Right forelimb (tissue), 1 donor: ENCODE measurements at places on chromosomes 3 and 15.

- no peak for DNase-seq
Measured at GRCh38 chr3:23038471-23038870, 164.7 kb upstream of the UBE2E2 start.

GRCh38 chr3:127158614-127159229, 34.2 kb upstream of the PRR23E start:
- DNase-seq: peak; percentile 58

- no peak for DNase-seq
Measured at GRCh38 chr3:186165331-186165730, 56.4 kb upstream of the ETV5 start.

- DNase-seq: no peak
Measured at GRCh38 chr15:44662478-44663409, 718 bp downstream of the SPG11 start.

DNA sequence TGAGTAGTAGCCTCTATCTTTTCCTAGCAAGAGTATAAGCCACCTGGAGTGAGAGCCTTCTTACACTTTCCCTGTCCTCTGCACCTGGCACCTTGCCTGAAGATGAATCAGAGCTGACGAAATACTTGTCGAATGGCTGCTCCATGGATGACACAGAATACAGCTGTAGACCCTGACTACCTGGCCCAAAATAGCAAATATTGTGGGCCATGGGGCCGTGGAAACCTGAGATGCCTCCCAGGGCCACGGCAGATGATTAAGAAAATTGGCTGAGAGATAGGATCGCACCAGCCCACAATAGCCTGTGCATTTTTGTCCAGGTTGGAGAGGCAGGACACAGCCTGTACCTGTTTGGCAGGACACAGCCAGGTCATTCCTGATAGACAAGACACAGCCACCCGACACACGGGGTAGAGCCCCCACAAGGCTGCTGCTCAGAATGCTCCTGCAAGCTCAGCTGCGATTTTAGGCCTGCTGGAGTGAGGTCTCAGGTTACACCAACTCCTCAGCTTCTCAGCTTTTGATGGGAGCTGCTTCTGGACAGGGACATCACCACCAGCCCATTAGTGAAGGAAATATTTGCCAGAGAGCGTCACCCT, 22.9 kb upstream of the TPM1 start:
- DNase-seq: no peak

- no peak for DNase-seq
Measured at GRCh38 chr3:66567077-66567476, 66.3 kb upstream of the LRIG1 start.

GRCh38 chr3:150490277-150490986, 55.9 kb downstream of the SERP1 start:
- DNase-seq: no peak

DNA sequence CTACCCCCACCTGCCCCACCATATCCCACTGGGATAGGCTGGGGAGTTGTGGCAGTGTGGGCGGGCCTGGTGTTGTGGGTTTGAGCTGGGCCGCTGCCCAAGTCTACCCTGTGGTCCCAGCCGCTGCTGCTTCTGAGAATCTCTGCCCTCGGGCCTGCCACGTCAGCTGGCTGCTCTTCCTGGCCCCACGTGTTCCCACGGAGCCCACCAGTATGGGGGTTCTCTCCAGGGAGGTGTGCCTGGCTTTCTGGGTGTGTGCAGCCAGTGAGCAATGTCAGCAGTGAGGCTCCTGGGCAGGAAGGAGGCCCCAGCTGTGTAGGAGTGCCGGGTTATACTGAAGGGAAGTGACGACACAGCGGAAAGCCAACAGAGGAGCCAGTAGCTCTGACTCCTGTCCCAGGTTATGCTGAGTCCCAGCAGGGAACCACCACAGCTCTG, 10.5 kb downstream of the GNAI2 start:
- no peak for DNase-seq

DNA sequence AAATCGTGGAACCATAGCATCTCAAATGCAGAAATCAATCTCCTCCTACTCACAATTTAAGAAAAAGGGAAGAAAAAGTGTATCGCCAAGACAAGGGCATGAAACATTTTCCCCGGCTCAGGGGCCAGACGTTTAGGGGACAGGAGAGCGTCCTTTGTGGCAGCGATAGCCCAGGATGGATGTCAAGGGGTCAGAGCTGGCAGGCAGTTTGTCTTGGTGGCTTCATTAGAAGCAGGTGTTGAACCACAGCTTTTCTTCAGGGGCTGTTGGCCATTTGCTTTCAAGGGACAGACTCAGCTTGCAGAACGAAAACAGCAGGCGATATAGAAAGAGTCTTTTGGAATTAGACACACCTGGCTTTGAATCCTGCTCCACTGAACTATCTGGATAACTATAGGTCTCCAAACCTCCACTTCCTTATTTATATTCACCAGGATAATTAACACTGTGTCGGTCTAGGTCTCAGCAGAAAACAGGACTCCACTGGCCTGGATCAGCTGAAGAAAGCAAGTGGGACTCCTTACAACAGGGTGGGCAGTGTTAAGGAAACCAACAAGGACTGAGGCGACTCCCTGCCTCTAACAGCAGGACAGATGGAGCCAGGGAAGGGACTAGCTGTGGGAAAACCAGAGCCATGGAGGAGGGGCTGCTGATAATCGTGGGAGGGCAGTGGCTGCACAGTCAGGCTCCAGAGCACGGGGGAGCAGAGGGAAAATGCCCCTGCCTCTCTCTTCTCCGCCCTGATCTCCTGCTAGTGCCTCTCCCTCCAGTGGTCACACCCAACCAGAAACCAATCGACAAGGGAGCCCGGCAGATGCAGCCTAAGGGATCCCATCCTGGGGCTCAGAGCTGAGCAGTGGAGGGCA, 123.6 kb downstream of the LIPC start:
- DNase-seq: no peak

DNA sequence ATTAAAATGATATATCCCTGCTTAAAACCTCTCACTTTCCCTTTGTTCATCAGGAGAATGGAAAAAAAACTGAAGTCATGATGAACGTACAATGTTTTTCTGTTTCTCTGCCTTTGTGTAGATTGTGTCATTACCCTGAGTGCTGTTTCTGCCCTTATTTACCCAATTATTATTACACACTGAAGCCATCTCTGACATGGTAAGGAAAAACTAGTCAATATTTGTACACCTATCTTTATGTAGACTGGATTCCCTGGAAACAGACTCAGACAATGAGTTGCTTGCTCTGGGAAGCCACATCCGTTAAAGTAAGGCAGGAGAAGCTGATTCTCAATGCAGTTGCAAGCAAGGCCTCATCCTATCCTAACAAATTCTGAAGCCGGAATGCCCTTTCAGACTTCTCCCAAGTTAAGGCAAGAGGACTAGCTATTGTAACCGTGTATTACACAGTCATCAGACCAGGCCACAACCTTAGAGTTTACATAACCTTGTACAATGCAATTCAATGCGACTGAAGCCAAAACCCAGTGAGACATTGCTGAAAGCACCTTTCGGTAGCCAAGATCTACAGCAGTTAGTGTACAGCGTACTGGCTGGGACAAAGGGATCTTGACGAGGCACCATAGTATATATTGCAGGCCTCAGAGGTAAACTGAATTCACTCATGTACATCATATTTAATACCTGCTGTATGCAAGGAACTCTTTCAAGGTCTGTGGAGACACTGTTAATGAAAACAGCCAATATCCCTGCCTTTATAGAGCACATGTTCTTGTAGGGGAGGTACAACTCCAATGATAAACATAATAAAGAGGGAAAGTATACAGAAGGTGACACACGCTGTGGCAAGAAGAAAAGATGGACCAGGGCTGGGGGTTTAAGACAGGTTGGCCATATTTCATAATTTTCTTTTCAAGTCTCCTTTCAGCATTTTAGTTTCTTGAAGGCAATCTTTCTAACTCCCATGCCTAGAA, 1040.8 kb upstream of the SEMA6D start:
- no peak for DNase-seq

DNA sequence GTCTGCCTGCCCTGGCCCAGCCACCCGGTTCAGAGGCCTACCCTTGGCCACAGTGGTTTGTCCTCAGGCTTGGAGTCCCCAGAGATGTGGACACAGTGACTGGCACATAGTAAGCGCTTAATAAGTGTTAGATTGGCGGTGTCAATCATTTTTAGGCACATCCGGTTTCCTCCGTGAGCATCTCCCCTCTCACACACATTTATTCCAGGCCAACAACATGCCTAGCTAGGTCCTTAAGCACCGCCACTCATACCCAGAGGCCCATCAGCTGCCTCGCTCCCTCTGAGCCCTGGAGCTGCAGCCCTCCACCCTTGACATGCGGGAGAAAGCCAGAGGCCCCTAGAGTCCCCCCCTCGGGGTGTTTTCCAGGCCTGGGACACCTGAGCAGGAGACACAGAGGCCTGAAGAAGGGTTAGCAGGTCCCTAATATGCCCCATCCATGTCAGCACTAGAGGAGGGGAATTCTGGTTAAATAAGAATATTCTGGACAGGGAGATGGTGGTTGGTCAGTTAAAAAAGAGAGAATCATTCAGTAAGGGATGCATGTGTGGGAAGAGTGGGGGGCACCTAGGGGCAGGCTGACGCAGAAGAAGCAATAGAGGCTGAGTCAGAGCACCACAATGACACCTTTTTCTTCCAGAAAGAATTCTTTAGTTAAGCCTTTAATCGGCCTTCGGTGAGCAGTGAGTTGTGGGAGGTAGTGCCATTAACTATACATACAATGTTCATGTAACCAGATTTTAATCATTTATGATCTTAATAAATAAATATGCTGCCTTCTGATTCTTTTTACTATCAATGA, 22.3 kb downstream of the NR2F2 start:
- DNase-seq: peak; percentile 24

DNA sequence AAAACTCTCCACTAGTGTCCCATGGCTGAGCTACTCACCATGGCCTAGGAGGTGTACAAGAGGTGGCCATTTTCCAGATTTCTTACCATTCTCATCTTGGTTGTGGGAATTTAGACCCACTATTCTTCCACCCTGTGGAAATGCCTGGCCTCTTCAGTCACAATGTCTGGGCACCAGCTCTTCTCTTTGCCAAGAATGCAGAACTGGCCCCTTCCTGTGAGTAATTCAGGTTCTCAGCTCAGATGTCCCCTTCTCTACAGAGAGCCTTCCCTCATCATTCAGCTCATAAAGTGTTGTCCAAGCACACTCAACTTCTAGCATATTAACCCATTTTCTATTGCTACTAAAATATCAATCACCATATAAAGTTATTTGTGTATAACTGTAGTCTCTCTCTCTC, 575.5 kb upstream of the KCNMB2 start:
- no peak for DNase-seq

- DNase-seq: no peak
Measured at GRCh38 chr3:137131081-137131480, 173.3 kb downstream of the IL20RB start.

- DNase-seq: peak; percentile 56
Measured at GRCh38 chr15:55289011-55289745, 435 bp downstream of the RAB27A start.
